ENCODE measurements at places on chromosomes 5 and 9.

DNA sequence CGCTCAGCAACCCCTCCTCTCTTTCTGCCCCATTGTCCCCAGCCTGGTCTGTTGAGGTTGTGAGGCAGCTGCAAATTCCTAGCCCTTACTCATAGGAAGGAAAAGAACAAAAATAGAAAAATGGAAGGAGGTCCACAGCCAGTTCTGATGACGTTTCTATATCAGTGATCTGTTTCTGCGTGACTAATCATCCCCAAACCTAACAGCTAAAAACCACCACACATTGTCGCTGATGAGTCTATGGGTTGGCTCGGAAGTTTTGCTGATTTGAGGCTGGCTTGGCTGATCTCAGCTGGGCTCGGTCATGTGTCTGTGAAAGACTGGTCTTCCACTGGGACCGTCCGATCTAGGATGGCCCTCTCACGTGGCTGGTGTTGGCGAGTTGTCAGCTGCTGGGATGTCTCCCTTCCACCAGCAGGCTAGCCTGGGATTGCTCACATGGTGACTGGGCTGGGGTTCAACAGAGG, 200.6 kb upstream of the ZNF618 start:
- DNase-seq, result no peak

GRCh38 chr9:133460405-133461175, 812 bp downstream of the CACFD1 start:
- no peak for DNase-seq

DNA sequence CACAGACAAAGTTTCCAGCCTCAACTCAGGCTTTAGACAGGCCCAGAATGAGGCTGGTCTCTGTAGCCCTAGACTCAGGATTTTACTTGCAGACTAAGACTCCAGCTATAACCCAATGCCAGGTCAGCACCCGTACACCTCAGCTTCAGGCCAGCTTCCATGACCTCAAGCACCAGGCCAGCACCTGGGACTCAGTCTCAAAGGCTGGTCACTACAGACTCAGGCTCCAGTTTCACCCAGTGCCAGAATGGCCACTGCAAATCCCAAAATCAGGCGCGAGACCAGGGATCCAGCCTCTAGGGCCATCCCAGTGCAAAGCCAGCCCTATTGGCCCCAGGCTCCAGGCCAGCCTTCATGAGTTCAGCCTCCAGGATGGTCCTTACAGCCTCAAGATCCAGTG, 44.9 kb downstream of the C9 start:
- DNase-seq, result no peak

DNA sequence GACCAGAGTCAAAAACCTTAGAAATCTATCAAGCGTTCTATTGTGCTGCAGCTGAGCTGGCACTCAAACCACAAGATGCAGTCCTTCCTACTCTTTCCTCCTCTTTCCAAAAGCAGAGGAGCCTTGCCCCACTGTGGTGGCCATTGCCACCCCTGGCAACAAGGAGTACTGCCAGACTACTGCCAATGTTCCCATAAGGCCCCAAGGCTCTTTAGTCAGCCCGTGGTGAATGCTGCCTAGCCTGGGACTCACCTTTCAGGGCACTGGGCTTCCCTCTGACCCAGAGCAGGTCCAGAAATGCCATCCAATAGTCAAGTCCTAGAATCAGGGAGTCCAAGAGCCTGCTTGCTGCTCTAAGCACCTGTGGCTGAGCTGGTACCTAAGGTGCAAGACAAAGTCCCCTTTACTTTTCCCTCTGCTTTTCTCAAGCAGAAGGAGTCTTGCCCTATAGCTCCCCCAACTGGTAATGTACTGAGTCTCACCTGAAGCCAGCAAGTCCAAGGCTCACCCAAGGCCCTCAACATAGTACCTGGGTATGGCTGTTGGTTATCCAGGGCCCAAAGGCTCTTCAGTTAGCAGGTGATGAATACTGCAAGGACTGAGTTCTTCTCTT, 219.4 kb downstream of the ATPSCKMT start:
- DNase-seq, result no peak

DNA sequence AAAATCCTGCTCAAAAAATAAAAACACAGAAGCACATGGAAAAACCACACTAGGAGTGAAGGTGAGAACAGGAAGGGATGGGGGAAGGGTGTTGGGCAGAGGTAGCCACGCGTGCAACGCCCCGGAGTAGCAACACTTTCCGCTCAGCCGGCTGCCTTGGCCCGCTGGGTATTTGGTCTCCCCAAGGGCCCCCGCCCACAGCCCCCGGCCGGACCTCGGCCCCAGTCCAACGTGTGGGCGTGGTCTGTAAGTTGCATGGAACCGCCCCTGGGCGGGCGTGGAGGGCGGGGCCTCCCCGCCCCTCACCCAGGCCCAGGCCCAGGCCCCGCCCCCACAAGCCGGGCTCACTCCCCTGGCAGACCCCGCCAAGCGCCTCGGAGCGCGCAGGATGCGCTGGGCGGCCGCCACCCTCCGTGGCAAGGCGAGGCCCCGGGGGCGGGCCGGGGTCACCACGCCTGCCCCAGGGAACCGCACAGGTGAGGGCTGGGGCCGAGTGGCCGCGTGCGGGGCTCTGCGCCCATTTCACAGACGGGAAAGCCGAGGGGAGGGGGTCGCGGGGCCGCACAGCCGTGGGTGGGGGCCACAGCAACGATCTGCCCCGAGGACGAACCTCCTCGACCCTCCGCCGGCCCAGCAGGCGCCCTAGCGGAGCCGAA, at the start of gene SUSD3:
Gene SUSD3, plus strand, starts transcription at position 347 of the 656 bp plus-strand sequence. Its CDS starts 42 bp downstream, at position 389.
- DNase-seq, result peak; percentile 30

DNA sequence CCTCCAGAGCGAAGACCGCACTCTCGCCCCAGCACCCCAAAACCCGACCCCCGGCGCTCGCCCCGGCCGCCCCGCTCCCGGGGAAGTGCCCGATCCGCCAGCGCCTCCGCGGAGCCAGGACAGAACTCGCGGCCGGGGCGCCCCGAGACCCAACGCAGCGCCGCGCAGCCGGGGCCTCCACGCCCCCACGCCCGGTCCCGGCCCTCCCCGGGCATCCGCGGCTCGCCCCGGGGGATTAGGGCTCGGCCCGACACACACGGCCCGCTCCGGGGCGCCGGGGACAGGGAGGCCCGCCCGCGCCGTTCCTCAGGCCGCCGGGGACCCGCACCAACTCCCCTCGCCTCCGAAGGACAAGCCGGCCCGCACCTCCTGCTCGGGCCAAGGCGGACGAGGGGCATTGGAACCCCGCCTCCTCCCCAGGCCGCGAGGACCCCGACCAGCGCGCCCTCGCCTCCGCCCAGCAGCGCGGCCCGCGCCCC, 544 bp downstream of the FNBP1 start:
- no peak for DNase-seq

DNA sequence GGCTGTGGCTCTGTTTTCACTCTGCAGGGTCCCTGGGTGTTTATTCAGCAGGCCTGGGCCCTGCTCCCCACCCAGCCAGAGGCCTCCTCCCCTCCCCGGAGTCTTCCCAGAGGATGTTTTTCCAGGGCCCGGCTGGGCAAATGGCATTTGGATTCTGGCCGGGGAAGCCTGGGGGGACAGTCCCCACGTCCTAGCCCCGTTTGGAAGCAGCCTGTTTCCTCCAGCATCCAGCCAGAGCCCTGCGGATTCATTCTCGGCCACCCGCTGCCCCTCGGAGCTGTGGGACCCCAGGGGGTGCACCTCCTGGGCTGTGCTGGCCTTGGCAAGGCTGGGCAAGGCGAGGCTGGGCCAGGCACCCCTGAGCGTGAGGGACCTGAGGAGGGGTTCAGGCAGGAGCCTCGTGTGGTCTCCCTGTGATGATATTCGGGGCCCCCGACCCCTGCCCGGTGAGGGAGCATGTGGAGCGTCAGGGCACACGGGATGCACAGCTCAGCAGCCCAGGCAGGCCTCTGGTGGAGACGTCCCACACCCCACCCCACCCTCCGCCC, 48.8 kb upstream of the EGFL7 start:
- no peak for DNase-seq

- DNase-seq, result no peak
These were observed 1.5 kb downstream of the NSMF start for GRCh38 chr9:137457406-137458193.

DNA sequence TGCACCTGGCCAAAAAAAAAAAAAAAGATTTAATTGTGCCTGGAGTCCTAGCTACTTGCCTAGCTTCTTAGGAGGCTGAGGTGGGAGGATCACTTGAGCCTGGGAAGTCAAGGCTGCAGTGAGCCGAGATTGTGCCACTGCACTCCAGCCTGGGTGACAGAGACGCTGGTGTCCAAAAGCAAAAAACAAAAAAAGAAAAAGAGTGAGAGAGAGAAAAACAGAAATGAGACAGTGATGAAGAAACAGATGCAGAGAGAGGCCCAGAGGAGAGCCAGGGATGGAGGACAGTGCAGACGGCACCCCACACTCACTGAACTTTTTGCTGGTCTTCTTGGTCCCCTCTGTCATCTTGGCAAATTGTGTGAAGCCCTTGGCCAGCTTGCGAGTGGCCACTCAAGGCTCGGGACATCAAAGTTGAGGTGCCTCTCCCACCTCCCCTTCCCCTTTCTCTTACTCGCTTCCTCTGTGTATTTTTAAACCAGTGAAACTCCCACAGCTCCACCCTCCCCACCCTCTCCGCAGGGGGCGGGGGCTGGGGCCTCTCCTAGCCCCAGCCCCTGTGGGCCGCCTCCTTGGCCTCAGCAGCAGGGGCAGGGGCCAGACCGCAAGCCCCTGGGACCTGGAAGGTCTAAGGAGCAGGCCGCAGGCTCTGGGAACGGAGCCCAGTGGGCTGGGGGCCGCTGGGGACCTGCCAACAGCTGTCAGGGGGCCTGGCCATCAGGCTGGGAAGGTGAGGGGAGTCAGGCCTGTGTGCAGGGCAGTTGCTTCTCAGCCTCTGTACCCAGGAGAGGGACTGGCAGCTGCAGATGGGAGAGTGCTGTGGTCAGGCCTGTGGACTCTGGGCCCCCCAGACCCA, at the start of gene SH2D3C:
Gene SH2D3C, minus strand, starts transcription at position 387 of the 856 bp plus-strand sequence. Its CDS starts 39 bp downstream, at position 348.
- DNase-seq, result no peak

- no peak for DNase-seq
These were observed 5.3 kb downstream of the NINJ1 start for GRCh38 chr9:93128715-93129224.

DNA sequence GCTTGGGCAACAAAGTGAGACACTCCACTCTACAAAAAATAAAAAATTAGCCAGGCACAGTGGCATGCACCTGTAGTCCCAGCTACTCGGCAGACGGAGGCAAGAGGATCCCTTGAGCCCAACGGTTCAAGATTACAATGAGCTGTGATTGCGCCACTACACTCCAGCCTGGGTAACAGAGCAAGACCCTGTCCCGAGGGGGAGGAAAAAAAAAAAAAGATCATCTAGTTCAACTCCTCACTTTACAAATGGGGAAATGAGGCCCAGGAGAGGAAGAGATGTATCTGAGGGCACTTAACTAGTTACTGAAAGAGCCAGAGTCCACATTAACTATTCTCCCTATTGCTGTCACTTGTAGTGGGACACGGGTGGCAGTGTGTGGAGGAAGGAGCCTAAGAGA, 13.8 kb downstream of the PDCL start:
- DNase-seq, result no peak

- DNase-seq, result no peak
These were observed 173.7 kb upstream of the SPEF2 start for GRCh38 chr5:35443803-35444595.

GRCh38 chr9:106146066-106146840, 451.9 kb downstream of the TMEM38B start:
- no peak for DNase-seq

GRCh38 chr5:138975098-138975847, 100.1 kb upstream of the LRRTM2 start:
- DNase-seq, result no peak

- no peak for DNase-seq
These were observed 33.6 kb downstream of the ERMP1 start for GRCh38 chr9:5799314-5799713.

DNA sequence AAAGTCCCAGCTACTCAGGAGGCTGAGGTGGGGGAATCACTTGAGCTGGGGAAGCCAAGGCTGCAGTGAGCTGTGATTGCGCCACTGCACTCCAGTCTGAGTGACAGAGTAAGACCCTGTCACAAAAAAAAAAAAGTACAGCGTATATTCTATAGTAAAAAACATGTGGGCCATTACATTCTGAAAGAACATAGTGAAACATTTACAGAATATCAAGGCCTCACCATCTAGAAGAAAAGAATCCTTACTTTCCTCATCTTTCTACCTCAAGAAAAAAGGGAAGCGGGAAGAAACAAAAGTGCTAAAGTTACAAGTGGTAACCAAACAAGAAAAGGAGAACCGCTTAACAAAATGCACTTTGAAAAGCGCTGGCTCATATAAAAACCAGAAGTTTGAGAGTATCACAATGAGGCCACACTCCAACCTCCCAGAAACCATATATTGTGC, 5.7 kb upstream of the SYK start:
- no peak for DNase-seq

- DNase-seq, result no peak
These were observed 395.8 kb downstream of the KDM4C start for GRCh38 chr9:7153566-7153965.

GRCh38 chr5:172723508-172723907, 47.5 kb downstream of the DUSP1 start:
- no peak for DNase-seq

DNA sequence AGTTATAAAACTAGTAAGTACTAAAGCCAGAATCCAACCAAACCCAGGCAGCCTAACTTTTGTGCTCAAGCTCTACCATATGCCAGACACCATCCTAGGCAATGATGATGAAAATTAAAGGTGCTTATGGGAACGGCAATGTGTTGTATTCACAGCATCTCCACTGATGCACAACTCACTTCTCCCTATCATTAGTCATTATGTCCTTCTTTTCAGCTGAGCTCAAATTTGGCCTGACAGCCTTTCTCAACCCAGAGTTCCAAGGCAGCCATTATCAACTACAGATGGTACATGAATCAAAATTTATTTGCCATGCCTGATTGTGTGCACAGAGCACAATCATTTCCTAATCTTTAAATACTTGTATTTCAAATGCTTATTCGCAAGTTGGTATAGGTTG, 121.6 kb upstream of the TNPO1 start:
- no peak for DNase-seq

DNA sequence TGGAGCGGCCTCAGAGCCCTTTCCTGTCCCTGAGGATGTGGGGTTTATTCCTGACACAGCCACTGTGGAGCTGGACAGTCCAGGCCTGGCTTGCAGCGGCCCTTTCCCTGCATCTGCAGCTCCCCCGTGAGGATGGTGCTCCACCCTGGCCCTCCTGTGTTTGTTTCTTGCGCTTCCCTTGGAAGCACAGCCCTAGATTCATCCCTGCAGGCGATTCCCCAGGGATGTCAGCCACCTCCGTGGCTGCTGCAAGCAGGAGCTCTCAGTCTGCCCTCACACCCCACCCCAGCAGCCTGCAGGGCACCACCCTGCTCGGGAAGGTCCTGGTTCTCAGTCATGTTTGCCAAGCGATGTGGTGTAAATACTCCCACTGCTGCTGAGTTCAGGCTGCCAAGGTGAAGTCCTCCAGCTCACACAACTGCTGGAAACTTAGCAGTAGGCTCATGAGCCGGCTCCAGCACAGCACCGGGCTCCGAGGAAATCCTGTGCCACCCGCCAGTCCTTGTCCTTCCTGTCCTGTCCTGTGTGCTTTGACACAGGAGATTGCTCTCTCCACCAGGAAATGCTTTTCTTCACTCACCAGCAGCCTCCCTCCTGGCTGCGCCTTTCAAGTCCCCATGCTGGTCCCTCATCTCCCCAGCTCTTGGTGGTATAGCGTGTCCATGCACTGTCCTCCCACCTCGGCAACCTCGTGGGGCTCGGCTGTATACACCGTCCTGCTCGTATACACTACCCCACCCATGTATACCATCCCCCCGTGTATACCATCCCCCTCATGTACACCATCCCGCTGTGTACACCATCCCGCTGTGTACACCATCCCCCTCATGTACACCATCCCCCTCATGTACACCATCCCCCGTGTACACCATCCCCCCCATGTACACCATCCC, 16.2 kb downstream of the ROPN1L start:
- no peak for DNase-seq

Data from activated CD8-positive, alpha-beta memory T cell treated with anti-CD3 and anti-CD28 coated beads for 4 hours (primary cell).